Testis (tissue), 5 donors: ENCODE measurements at places on chromosomes 11 and 22.

GRCh38 chr11:9200471-9200870 is 64.7 kb downstream of the DENND5A start:
- no peak for DNase-seq

GRCh38 chr11:12480401-12480800 is 103.0 kb downstream of the PARVA start:
- DNase-seq = no peak

GRCh38 chr22:42077486-42078125 is 1.9 kb upstream of the SMDT1 start:
- peak; percentile 12 for DNase-seq

GRCh38 chr11:84128840-84129239 is 842.7 kb upstream of the CCDC90B start:
- DNase-seq = no peak

GRCh38 chr11:35639591-35640179 is 21.4 kb downstream of the FJX1 start:
- no peak for DNase-seq
